ENCODE measurements at places on chromosomes 4 and X.

DNA sequence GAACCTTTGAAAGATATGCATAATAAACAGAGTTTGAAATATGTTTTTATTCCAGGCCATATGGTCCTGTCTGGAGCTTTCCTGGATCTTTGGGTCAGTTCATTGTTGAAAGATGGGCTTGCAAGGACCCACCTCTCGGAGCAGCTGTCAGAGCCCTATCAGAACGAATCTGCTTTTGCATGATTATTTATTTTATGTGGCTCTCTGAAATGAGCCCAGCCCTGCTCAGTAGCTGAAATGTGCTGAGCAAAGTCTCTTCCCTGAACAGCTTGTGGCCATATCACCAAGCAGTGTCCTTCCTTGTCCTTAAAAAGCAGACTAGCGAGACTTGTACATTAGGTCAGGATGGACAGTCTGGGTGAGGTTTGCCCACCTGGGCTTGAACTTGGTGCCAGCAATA lies 110.8 kb downstream of the GBA3 start:
- DNase-seq = no peak

- no peak for DNase-seq
These were observed 103.1 kb downstream of the PHEX start for GRCh38 chrX:22135171-22135711.

DNA sequence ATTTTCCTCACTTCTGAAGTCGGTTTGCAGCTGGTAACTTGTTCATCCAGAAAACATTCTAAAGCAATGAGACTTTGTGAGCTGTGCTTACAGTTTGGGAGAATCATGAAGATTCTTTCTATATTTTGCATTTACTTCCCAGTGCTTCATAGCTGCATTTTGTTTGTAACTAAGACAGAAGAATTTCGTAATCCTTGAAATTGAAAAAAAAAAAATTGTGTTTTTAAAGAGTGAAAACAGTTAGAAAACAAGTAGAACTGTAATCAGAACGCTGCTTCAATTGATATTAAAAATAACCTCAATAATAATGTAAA lies 392.4 kb downstream of the UNC5C start:
- DNase-seq = no peak

DNA sequence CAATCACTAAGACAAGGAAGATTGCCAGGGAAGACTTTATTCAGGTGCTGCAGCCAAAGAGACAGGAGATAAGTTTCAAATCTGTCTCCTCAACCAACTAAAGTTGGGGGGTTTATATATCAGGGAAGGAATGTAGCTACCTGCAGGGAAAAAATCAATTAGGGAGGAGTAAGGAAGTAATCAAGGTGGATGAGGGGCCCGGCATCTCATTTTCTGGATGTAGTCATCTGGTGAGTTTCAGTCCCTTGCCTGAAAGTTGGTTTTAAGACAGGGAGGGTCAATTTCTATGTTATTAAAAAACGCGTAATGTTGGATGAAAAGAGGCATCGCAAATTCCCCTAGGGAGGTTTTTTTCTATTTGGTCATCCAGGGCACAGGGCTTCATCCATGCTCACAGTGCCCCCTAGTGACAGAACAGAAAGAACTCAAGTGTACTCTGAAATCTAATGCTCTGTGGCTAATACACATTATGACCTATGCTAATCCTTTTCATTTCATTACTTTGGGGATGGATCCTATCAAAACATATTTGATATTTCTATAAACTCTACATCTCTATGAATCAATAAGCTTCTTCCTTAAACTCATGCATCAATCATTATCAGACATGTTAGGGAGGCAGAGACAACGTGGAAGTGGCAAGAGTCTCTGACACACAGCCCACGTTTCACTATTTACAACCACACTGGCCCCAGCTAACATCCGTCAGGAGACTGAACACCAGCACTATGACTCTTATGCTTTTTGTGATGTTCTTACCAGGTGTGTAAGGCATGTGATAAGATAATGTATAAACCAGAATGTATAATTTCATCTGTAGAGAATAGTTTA lies 1577.0 kb upstream of the TENM3 start:
- peak; percentile 2 for DNase-seq
